ENCODE measurements at places on chromosomes 4 and X. TPM values are rescaled to one million over a fixed set of nuclear protein-coding genes. Genes with fewer than 3 reads are reported as not detected.

CCDC158 gene
- 0.14 TPM for polyA plus RNA-seq

- peak; percentile 96 for DNase-seq
These were observed 30.4 kb downstream of the FAT1 start for GRCh38 chr4:186693159-186693815.

DCLK2 gene
- 0.74 TPM for polyA plus RNA-seq

DNA sequence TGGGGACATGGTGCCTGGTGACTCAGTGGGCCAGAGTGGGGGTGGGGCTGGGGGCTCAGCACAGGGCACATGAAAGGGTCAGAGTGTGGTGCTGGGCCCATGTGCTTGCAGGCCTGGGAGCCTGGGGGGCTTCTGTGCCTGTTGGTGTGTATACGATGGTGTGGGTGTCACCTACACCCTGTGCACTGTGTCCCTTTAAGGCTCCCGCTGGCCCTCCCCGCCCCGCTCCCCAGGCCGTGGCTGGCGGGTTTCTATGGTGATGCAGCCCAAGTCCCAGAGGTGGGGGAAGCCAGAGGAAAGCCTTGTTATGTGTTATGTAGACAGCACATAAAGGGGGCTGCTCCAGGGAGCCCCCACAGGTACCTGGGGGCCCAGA lies 5.5 kb downstream of the L1CAM start:
- DNase-seq: no peak

PCDH7 gene
- polyA plus RNA-seq: 0.15 TPM

GRCh38 chrX:16606142-16606720 lies 43.7 kb upstream of the S100G start:
- no peak for DNase-seq

- DNase-seq: peak; percentile 10
These were observed 299.1 kb upstream of the ANKRD50 start for GRCh38 chr4:125011646-125012045.

HOPX gene
- not detected for polyA plus RNA-seq

PDZD11 gene
- polyA plus RNA-seq: 116 TPM

- peak; percentile 20 for DNase-seq
These were observed 986.0 kb downstream of the CCSER1 start for GRCh38 chr4:91113130-91113706.

DNA sequence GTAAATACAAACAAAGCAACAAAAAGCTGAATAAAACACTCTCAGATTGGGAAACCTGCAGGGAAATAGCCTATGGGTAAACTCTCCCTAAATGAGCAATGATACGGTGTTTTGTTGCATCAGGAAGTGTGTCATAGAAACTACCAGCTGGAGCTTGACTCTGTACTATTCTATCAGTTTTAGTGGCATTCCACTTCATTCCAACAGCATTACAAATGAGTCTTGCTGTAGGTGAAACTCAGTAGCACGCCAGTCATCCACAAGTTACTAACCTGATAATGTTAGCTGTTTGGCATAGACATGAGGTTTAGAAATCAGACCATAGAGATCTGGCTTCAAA lies 24.9 kb downstream of the FGFBP1 start:
- DNase-seq: peak; percentile 92

DNA sequence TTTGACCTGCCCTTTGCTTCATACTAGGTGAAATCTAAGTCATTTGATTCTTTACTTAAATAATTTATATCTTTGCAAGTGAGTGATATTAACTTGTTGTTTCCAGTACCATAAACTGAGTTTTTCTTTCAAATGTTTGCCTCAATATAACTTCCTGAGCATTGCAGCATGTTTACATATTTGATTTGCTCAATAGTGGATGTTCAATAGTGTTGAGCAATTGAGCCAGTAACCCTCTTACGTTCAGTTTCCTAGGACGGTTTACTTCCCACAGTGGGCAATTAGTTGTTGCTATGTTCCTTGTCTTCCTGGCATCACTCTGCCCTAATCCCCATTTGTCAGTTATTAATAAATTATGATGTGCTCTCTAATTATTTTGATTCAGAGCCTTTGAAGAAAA lies 278.5 kb downstream of the EPHA5 start:
- DNase-seq: no peak

DNA sequence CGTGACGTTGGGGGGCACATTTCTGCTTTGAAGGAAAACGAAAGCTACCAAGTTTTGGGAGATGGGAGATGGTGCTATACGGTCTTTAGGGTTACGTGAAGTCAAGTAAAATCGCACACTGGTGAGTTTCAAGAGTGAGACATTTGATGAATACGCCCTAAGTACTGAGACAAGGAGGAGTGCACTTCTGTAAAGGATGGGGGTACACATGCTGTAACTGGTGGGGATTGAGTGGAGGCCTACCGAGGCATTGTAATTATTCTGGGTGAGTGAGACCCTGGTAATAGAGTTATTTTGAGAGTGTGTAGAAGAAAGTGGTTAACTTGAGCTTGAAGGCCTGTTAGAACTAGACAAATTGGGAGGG lies 536 bp downstream of the SH3BGRL start:
- DNase-seq: peak; percentile 35

CENPVL2 gene
- not detected for polyA plus RNA-seq

All from GM23248 (cell line).